NCI-H1694 (cell line): ENCODE measurements at places on chromosomes 13 and 19.

DNA sequence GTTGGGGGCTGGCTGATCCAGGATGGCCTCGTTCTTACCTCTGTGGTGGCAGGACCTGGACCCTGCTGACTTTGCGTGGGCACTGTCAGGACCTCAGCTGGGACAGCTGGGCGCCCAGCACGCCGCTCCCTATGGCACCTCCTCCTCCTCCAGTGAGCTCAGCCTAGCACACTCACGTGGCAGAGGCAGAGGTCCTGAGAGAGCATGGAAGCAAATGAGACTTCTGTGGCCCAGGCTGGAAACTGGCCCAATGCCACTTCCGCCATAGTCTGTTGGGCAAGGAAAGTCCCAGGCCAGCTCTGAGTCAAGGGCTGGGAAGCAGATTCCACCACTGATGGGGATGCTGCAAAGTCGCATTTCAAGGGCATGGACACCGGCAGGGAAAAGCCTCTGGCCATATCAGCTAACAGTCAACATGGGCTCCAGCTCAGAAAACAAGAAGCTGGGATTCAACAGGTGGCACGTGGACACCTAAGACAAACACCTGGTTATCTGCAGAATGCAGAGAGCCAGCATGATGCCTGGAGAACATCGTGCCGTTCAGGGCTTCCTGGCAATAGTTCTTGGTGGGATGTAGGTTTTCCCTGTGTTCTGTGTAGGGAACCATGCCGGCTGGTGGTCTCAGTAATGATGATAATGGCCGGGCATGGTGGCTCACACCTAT is 16.7 kb downstream of the MYBPC2 start:
- no peak for DNase-seq

GRCh38 chr19:13989487-13989886 is 16.6 kb downstream of the RFX1 start:
- no peak for DNase-seq

DNA sequence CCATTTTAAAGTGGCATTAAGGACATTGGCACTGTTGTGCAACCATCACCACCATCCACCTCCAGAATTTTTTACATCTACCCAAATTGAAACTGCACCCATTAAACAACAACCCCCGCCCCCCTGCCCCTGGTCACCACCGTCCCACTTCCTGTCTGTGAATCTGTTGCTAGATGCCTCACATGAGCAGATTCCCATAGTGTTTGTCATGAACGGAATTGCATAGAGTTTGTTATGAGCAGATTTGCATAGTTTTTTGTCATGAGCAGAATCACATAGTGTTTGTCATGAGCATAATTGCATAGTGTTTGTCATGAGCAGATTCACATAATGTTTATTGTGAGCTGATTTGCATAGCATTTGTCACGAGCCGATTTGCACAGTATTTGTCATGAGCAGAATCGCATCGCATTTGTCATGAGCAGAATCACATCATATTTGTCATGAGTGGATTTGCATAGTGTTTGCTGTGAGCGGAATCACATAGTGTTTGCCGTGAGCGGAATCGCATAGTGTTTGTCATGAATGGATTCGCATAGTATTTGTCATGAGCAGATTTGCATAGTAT is 54.0 kb upstream of the GTF3A start:
- DNase-seq = no peak

DNA sequence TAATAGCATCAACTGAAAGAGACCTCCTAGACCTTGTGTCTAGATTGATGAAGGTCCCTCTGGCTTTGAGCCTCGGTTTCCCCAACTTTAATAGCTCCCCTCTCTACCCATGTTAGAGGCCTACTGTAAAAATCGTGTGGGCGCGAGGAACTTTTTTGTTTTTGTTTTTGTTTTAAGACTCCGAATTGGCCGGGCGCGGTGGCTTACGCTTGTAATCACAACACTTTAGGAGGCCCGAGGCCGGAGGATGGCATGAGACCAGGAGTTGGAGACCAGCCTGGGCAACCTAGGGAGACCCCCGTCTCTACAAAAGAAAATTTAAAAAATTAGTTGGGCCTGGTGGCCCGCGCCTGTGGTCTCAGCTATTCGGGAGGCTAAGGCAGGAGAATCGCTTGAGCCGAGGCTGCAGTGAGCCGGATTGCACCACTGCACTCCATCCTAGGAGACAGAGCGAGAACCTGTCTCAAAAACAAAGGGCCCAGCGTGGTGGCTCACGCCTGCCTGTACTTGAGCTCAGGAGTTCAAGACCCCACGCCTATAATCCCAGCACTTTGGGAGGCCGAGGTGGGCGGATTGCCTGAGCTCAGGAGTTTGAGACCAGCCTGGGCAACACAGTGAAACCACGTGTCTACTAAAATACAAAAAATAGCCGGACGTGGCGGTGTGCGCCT is 858 bp upstream of the PPP6R1 start:
- DNase-seq = no peak

DNA sequence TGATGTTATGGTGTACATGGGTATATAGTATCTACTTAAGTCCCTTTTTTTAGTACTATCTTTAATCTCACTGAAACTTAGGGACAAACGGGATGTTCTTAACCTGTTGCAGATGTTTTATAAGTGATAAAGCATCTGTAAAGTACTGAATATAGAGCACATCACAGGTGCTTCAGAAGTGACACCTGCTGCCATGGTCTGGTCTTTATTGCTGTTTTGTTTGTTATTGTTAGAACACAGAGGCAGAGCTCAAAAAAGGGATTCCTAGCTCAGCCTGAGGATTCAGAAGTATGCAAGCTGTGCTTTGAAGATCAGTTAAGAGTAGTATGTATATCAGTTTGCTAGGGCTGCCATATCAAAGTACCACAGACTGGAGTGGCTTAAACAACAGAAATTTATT is 219.5 kb downstream of the DCT start:
- DNase-seq = no peak

DNA sequence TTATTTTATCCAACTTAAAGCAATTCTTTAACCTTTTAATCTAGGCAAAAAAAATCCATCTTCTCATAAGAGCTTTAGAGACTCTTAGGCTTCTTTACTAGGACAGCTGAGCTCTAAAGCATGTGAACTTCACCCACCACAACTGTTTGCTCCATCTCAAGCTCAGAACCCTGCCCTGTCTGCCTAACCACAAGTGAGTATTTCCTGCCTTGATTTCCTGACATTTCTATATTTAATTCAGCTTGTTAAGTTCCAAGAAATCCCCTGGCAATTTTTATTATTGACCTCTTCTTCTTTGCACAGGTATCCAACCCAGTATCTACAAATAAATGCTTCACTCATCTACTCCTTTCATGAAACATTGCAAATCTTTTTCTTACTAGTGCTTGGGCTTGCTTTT is 21.1 kb upstream of the CEACAM21 start:
- DNase-seq = no peak

GRCh38 chr13:91249861-91250260 is 97.6 kb upstream of the MIR17HG start:
- no peak for DNase-seq

- no peak for DNase-seq
These were observed 6.9 kb upstream of the ZNF580 start for GRCh38 chr19:55633861-55634260.
